Body of pancreas (tissue), 4 donors: ENCODE measurements at places on chromosomes 4 and X. TPM values are rescaled to one million over a fixed set of nuclear protein-coding genes. Genes with fewer than 3 reads are reported as not detected.

GRCh38 chr4:7910263-7910896 is 29.3 kb downstream of the AFAP1 start:
- no peak for DNase-seq

DNA sequence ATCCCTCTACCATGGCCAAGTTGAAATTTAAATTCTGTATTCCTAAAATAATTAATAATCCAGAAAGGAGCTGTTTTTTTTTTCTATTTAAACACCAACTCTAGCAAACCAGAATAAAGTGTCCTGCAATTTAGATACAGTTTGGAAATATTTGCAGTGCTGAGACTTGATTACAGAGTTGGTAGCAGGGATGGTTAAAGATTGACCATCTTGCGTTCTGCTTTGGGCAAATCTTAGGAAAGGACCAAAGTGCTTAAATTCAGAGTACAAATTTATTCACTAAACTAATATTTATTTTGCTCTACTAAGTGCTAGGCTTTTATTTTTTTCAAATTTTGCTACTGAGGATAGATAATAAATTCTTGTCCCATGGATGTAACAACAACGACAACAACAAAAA is 180.2 kb upstream of the AADAT start:
- no peak for DNase-seq

The DGKK gene
- total RNA-seq: not detected

DNA sequence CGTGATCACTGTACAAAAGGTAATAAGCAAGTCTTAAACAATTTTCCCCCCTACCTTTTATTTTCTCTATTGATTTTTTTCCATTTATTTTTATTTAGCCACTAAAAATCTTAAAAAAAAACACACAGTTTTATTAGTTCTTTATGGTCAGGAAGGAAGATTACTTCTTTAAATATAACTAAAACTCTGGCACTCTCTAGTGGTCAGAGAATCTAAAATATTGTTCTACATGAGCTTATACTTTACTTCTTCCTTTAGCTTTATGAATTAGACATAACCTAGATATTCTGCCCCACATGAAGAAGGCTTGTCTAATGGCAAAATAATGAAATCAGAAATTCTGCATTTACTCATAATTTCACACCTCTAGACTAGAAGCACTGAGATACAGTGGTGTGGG is 135.2 kb downstream of the PDE5A start:
- no peak for DNase-seq

DNA sequence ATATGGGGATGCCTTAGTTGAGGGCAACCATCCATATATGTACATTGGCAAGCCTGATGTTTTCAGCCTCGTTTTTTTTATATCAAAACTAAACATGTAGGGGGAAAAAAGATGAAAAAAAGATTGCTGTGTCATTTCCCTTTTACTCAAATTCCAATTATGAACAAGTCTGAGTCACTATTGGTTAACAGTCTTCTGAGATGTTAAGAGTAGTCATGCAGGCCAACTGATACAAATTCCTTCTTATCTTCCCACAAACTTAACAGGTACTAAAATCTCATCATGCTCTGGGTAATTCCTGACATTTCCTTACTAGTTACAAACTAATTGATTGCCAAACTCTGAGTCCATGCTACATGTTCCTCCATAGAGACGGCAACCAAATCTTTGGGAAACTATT is 222.1 kb downstream of the FRMPD4 start:
- no peak for DNase-seq

DNA sequence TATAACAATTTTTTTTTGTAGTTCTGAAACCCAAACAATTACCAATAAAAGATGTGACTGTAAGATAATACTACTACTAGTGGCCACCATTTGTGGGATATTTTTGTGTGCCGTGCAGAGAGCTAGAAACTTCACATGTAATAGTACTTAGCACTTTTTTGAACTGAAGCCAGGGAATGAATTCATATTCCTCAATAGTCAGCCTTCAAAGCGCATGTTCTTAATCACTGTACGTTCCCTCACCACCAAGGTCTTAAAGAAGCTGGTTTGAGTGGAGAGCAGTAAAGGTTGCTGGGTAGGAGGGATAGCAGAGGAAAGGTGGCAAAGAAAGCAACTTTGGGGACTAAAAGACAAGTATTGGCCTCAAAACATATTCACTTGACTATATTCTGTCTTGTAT is 9.6 kb upstream of the RUFY3 start:
- no peak for DNase-seq

GRCh38 chr4:166896254-166896653 is 338.0 kb downstream of the SPOCK3 start:
- DNase-seq: no peak

DNA sequence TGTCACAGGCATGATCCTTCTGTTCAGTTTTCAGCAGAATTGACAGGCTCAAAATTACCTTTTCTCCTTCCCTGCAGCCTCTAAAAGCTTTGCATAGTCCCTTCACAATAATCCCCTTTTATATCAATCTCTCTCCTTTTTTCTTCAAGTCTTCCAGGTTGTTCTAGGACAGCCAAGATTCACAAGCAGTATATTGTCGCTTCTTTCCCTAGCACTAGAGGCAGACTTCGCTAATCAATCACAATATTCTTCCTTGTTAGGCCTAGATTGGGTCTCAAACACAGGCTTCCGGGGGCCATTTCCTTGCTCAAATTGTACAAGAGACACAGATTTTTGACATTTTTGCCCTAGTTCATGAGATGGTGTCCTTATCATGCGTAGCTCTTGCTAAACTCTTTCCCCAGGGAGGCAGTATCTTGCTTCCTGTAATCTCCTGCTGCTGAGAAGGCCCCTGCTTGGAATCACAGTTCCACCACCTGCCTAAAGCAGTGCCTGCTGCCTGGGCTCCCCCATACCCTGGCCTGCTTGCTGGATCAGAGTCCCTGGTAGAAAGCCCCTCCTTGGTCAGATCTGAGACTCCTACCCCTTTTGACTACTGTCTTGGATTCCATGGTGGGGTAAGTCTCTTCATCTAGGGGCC is 57.3 kb downstream of the DMP1 start:
- no peak for DNase-seq

GRCh38 chr4:175341203-175341755 is 423.1 kb downstream of the ADAM29 start:
- DNase-seq: no peak

DNA sequence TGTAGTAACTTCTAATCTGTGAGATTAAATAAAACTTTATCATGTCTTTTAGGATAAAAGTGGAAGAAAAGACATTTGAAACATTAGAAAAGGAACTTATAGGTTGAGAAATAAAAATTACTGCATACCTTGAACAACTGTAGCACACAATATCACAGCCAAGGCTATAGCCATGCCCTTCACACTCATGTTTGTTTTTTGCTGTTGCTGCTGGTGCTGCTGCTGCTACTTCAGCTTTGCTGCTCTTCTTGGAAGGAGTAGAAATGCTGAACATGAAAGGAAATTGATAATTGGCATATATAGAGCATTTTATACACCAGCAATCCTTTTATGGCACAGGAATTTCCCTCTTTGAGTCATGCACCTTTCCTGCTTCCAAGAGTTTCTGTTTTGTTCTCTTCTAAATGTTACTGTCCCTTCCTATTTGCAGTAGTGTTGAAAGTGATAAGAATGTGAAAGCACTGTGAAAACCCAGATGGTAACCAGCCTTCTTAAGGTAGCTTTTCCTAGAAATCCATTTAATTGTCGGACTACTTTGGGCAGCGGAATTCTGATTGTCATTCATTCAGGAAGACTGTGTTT is at the start of gene CXCL11:
Gene CXCL11, minus strand, starts transcription at position 272 of the 582 bp plus-strand sequence. Its CDS starts 83 bp downstream, at position 189.
- DNase-seq: no peak

DNA sequence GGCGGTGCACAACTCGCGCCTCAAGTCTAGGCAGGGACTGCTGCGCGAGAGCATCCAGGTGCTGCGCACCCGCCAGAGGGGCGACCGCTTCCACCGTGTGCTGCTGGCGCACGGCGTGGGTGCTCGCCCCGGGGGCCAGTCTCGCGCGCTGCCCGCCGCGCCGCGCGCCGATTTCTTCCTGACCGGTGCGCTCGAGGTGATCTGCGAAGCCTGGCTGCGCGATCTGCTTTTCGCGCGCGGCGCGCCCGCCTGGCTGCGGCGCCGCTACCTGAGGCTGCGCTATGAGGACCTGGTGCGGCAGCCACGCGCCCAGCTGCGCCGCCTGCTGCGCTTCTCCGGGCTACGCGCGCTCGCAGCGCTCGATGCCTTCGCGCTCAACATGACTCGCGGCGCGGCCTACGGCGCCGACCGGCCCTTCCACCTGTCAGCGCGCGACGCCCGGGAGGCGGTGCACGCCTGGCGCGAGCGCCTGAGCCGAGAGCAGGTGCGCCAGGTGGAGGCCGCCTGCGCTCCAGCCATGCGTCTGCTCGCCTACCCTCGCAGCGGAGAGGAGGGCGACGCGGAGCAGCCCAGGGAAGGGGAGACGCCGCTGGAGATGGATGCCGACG is 1.3 kb downstream of the CHST7 start:
- no peak for DNase-seq

DNA sequence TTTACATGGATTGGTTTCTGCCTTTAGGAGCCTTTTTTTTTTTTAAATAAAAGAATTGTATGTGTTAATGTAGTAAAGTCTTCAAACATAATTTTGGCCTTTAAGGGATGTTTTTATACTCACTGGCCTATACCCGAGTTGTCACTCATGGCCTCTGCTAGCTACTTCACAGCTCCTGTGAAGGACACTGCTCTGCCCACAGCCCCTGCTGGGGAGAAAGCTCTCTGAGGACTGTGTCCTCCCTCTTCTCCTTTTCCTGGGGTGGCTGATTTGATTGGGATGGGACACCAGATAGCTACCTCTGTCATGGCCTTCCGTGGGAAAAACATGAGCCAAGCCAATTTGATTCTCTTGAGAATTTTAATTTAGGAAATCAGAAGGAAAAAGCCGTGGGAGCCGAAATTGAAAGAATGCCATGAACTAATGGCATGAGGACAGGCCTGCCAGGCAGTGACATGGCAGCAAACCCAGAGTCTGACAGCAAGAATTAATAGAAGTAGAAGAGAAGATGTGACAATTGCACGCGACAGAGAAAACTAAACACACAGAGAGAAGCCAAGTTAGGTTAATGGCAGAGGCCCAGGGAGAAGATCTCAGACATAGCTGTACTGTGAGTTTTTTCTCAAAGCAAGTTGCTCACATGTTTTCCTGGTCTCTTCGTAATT is 81.4 kb downstream of the ARHGAP10 start:
- no peak for DNase-seq

DNA sequence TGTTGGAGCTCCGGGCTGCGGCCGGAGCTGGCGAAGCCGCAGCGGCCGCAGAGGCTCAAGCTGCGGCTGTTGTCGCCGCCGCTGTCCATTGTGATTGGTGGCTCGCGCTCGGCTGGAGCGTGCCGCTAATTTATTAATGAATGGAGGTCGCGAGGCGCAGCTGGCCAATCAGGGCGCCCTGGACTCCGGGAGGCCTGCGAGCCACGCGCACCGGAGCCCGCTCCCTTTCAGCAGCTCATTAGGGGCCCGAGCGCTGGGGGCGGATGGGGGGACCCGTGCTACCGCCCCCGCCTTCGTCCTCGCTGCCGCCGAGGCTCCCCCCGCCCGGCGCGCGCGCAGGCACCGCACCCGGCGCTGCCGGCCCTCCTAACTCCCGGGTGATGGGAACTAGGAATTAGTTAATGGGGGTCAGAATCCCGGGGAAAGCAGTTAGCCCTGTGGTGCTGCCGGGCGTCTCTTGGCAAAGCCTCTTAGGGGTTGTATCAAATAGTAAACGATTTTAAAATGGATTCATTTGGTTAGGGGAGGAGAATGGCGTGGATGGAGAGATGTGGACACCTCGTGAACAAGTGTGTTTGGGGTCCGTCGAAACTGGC is 589 bp upstream of the NEUROG2 start:
- no peak for DNase-seq

The DOK7 gene
- total RNA-seq: 6.3 TPM

DNA sequence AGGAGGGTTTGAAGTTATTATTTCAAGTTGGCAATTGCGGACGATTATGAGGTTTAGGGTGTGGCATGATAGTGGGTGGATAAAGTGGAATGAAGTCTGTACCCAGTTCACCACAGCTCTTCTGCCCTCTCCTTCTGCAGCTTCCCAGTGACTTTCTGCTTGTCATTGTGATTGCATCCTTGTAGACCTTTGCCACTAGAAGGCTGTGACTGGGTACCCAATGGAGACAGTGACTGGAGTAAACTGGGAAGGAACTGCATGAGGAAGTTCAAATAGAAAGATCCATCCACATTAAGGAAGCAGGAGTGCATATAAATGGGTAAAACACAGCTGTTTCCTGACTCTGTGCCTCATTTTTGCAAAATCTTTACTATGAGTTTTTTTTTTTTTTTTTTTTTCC is 53.5 kb upstream of the SPANXN3 start:
- DNase-seq: no peak

- DNase-seq: no peak
Observed at GRCh38 chr4:107216379-107216778, 180.3 kb upstream of the DKK2 start.

- DNase-seq: no peak
Observed at GRCh38 chr4:52704133-52704532, 45.0 kb upstream of the USP46 start.

The USP17L5 gene
- total RNA-seq: not detected

DNA sequence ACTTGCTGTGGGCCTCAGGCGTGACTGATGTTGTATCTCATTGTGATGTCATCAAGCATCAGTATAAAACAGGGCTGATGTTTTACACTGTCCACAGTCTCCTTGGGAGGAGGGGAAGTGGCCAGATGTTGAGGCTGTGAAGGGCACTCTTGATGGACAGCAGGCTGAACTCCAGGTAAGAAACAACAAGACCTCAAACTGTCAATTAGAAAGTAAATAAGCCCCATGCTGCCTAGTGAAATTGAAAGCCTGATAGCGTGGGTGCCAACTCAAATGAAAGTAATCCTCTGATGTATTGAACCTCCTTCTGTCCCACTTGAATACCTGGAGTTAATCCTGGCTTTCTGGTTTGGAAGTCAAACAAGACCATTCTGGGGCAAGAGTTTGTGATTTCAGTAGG is 19.7 kb downstream of the VSIG1 start:
- no peak for DNase-seq

GRCh38 chrX:121146059-121146628 is 98.7 kb downstream of the GLUD2 start:
- no peak for DNase-seq

- DNase-seq: no peak
Observed at GRCh38 chrX:47093248-47093647, 15.0 kb downstream of the RGN start.

- DNase-seq: no peak
Observed at GRCh38 chr4:44256414-44256813, 192.2 kb downstream of the KCTD8 start.

The PLP1 gene
- total RNA-seq: 0.78 TPM

The MAGEC2 gene
- total RNA-seq: not detected

GRCh38 chrX:554271-554670 is 76.3 kb upstream of the SHOX start:
- no peak for DNase-seq

- DNase-seq: no peak
Observed at GRCh38 chr4:142528433-142528832, 317.7 kb downstream of the INPP4B start.

GRCh38 chr4:174154215-174154854 is 129.1 kb downstream of the FBXO8 start:
- DNase-seq: peak; percentile 17

DNA sequence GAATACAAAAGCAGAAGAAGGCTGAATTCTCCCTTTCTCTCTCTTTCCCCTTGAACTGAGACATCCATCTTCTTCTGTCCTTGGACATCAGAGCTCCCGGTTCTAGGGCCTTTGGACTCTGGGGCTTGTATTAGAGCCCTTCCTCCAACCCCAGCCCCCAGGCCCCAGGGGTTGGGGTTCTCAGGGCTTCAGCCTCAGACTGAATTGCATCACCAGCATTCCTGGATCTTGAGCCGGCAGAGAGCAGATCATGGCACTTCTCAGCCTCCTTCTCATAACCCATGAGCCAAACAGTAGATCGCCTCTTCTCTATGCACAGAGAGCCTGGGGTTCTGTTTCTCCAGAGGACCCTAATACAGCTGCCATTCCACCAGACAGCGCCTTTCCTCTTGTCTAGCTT is 25.3 kb upstream of the CLDN24 start:
- no peak for DNase-seq
